ENCODE measurements at places on chromosomes 16 and 17.
A peak's percentile ranks its signal among the peaks of the same experiment; 100 is the strongest.

DNA sequence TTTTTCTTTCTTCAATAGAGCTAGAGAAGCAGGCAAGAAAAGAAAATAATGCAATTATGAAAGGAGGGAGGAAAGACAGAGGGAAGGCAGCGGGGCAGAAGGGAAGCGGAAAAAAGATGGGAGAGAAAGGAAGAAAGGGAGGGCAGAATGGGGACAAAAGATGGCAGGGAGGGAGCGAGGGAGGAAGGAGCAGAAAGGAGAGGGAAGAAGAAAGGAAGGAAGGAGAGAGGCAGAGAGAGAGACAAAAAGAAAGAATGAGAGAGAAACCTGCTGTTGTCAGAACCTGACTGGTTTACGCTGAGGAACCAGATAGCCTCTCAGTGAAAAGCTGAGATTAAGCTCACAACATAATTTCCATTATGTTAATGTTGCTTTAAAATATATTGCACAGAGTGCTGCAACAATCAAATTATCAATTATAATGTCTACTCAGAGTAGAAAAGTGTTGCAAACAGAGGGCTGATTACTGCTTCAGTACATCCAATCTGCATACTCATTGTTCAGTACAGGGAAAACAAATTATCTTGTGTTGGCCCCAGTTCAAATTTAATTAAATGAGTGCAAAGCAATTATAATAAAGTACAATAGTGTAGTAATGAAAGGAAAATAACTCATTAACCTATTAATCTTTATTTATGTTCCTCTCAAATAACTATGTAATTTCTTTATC is 32.0 kb upstream of the TOX3 start:
- no peak for DNase-seq

DNA sequence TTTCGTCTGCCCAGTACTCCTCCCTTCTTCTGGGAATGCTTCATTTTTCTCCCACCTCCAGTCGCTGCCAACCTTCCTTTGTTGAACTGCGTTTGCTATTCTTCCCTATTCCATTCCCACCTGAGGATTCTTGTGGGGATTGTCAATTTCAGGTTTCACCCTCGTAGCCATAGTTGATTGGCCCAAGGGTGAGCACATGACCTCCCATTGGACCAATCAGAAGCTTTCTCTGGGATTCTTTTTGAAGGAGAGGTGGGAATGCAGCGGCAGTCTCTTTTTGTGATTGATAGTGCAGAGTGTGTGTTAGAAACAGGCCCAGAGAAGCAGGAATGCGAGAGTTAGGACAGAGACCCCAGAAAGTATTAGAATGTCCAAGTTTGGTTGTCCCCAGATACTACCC is 49.1 kb upstream of the GPRC5B start:
- DNase-seq = no peak

GRCh38 chr17:35557353-35557752 is 3.3 kb downstream of the SLFN14 start:
- no peak for DNase-seq

GRCh38 chr16:25912321-25912720 is 220.6 kb downstream of the HS3ST4 start:
- DNase-seq = no peak

GRCh38 chr17:36546418-36547093 is 1.8 kb downstream of the GGNBP2 start:
- DNase-seq = no peak

DNA sequence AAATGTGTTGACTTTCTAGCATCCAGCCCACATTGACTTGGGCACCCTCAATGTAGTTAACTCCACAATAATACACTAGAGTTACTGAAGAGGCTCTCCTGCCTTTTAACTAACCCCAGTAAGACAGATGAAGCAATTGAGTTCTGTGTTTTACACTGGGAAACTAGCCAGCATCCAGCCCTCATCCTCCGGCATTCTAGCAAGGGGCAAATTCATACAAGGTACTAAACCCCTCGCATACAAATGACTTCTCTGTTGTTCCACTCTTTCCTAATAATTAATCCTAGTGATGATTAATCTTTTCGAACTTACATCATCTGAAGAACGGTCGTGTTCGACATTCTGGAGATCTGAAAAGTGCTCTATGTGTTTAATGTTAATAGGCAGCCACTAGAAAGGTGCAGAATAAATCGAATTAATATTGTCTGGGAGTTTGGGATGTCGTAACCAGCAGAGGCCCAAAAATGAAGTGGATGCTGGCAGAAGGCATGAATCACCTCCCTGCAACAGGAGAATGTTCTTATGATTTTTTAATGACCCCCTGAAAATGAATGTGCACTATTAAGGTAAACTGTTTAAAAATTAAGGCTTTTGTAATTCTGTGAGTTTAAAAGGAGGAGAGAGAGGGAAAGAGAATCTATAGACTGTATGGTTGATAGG is 249.4 kb downstream of the SNX29 start:
- DNase-seq = no peak

DNA sequence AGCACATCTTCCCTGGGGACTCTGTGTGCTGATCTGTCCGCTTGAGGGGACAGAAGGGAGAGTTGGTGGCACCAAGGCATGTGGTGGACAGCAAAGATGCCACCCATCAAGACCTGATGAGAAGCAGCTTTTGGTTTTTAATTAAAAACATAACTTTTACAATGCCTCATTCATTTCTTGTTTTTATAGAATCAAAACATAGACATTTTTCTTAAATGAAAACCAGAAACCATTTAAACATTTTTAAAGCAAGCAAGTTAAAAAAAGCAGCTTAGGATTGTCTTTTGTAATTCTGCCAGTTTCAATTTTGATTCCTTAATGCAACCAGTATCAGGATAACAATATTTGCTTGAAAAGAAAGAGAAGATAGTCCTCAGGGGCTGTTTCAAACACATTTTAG is 123.7 kb upstream of the AXIN2 start:
- DNase-seq = no peak

- no peak for DNase-seq
These were observed 968 bp downstream of the CEP112 start for GRCh38 chr17:66190738-66191592.

- no peak for DNase-seq
These were observed 6.7 kb downstream of the SYNGR2 start for GRCh38 chr17:78174870-78175642.

- no peak for DNase-seq
These were observed 14.3 kb downstream of the ZP2 start for GRCh38 chr16:21197112-21197511.

GRCh38 chr16:59180083-59180476 is 446.0 kb upstream of the GOT2 start:
- DNase-seq = no peak

DNA sequence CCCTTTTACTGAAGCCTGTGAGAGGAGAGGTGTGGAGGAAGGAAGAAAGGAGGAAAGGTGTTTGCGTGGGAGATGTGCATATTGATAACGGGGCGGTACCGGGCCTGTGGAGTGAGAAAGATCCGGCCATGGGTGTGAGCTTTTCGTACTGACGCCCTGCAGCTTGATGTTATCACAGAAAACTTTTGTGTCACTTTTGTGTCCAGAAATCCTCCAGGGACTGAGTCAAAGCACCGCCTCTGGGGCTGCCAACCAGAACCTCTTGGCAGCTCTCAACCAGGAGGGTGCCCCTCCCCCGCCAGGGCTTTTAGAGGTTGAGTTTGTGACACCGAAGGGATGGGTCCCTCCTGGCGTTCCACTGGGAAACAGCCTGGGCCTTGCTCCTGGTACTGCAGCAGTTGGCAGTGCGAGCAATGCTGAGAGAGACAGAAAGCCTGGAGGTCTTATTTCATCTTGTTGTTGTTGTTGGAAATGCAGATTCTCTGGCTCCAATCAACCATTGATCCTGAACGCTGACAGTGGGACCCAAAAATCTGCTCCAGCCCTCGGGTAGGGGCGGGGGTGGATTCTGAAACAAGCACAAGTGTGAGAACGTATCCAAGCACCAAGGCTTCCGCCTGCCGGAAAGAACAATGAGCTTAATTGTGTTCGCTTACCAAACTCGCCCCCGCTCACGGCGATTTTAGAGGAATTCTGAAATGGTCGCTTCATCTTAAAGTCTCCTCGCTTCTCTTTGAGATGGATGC is 65.0 kb downstream of the CRISPLD2 start:
- DNase-seq = no peak

DNA sequence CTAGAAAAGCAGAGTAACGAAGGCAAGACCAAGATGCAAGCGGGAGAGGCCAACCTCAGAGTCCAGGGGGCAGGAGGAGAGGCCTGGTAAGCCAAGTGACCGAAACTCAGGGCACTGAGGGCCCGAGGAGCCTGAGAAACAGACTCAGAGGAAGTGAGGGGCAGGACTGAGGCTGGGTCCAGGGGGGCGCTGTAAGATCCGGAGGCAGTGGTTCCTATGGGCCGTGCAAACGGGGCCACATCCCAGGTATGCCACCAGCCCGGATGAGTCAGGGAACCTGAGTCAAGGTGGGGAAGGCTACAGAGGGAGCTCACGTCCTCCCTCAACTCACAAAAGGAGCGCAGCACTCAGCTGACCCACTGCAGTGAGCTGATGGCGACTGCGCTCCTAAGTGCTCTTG is 8.3 kb downstream of the ZDHHC7 start:
- no peak for DNase-seq

GRCh38 chr16:88508376-88508867 is 55.3 kb downstream of the ZFPM1 start:
- DNase-seq = no peak

GRCh38 chr17:67347826-67348225 is 18.6 kb downstream of the PSMD12 start:
- DNase-seq = no peak

- no peak for DNase-seq
These were observed 100.8 kb downstream of the TMEM132E start for GRCh38 chr17:34680151-34680550.

DNA sequence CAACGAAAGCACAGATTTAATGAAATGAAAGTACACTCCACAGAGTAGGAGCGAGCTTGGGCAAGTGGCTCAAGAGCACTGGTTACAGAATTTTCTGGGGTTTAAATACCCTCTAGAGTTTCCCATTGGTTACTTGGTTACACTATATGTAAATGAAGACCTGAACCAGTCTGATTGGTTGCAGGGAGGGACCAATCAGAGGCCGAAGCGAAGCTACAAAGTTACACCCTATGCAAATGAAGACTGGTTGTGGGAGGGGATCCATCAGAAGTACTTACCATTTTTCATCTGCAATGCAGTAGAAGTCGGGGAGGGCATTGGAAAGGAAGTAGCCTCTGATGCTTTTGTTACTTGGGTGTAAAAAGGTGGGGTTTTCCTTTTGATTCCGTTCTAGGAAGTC is 132.0 kb downstream of the PMP22 start:
- no peak for DNase-seq

- no peak for DNase-seq
These were observed 22.7 kb downstream of the NQO1 start for GRCh38 chr16:69703638-69704037.

- peak; percentile 28 for DNase-seq
These were observed 46.3 kb downstream of the PRKCA start for GRCh38 chr17:66348584-66349165.

- no peak for DNase-seq
These were observed 5.0 kb downstream of the FHOD1 start for GRCh38 chr16:67242138-67242730.

GRCh38 chr16:67449336-67449735 is 18.4 kb downstream of the HSD11B2 start:
- no peak for DNase-seq

DNA sequence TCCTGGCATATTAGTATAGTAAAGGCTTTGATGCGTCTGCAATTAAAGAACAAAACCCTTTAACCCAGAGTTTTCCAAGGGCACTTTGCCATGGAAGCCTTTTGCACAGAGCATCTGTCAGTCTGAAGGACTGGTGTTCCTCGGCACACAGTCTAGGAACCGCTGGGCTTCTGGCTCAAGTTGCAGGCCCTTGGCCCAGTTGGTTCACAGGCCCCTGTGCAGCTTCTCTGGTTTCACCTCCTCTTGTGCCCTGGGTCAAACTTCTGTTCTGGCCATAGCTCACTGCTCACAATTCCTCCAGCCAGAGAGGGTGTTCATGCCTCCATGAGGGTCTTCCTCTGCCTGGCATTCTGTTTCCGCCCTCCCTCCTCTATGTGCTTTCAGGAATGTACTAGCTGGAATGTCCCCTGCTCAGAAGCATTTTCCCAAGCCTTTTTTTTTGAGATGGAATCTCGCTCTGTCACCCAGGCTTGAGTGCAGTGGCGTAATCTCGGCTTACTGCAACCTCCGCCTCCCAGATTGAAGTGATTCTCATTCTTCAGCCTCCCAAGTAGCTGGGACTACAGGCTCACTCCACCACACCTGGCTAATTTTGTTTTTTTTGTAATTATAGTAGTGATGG is 34.5 kb upstream of the TEX2 start:
- DNase-seq = no peak

DNA sequence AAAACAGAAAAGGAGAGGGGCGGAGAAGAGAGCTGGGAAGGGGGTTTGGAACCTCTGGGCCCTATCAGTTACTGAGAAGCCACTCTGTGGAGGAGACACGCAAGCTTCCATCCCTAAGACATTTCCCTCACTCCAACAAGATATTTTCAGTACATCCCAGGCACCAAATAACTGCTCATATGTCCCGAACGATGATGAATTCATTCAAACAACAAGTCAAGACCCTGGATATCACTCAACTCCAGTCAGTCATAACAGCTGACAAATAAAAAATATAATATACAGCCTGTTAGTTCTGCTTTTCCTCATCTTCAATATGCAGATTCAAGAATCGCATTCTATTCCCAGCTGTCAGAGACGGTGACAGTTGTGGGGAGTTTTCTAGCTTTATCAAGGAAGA is 104.0 kb upstream of the ZFHX3 start:
- no peak for DNase-seq

DNA sequence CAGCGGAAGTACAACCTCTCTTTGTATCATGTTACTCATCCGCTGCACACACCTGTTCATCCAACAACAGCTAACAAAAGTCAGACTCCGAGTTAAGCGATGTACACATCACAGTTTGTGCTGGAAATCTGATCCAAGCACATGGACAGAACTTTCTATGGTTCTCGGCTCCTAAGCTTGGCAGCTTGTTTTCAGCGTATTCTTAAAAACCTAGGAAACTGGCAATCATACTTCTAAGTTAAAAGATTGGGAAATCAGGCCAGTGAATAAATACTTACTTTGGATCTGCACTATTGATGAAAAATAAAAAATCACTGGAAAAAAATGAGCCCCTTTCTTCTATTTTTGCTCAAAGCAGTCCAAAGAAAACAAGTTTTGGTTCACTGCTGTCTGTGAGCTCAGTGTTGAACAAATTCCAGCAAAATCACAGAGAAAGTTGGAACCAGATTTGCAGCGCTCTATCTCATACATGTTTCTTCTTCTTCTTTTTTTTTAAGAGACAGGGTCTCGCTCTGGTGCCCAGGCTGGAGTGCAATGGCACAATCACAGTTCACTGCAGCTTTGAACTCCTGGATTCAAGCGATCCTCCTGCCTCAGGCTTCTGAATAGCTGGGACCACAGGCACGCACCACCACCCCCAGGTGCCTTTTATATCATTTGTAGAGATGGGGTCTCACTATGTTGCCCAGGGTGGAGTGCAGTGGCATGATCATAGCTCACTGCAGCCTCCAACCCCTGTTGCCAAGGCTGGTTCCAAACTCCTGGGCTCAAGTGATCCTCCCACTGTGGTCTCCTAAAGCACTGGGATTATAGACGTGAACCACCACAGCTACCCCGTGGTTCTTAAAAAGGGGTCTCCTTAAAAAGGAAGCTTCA is 71.6 kb upstream of the CREBBP start:
- no peak for DNase-seq
